ENCODE measurements at places on chromosomes 6 and 20.

DNA sequence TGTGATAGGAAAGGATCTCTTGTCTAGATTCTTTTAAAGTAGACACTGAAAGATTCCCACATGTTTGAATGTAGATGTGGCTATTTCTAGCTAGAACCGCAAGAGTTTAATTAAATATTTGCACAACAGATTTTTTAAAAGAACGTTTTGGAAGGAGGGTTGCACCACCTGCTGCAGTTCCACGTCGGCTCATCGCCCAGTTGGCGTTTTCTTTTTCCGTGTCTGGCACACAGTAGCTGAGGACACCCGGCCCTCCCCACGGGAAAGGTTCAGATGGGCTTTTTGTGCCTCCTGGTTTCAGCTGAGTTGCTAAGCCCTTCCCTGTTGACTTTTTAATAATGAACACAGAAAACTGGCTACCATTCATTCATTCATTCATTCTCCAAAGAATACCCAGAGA lies 41.8 kb upstream of the DOK5 start:
- DNase-seq, result no peak

- DNase-seq, result no peak
These were observed 154.4 kb upstream of the STMND1 start for GRCh38 chr6:16947375-16948015.

- no peak for DNase-seq
These were observed 29.2 kb downstream of the C6orf58 start for GRCh38 chr6:127606131-127606562.

DNA sequence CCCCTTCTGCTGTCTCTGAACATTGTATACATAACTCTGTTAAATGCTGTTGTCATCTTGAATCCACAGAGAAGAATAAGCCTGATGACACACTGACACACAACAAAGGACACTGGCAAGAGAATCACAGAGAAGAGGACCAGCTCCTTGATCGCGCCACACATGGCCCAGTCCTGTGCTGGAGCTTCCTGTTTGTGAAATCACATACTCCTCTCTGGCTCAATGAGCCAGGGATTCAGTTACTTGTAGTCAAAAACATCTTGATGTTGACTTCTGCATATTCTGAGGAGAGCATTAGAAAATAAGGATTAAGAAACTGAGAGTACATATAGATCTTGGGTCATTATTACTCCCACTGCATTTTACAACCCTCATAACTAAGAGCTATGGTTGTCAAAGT lies 100.1 kb downstream of the EPB41L2 start:
- DNase-seq, result no peak

DNA sequence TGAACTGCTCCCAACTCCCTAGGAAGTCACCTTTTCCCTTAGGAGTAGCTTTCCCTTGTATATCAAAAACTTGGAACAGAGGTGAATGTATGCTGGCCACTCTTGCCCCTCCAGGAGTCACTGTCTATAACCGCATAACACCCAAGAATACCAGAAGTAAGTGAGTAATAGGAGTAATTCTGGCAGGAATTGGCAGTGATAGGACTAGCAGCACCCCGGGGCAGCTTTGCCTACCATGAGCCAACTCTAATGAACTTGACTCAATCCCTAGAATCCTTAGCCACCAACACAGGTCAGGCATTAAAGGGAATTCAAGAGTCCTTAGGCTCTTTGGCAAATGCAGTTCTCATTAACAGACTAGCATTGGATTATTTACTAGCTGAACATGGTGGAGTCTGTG lies 28.8 kb upstream of the CD164 start:
- no peak for DNase-seq

GRCh38 chr6:114569669-114570068 lies 226.8 kb upstream of the HS3ST5 start:
- DNase-seq, result no peak

DNA sequence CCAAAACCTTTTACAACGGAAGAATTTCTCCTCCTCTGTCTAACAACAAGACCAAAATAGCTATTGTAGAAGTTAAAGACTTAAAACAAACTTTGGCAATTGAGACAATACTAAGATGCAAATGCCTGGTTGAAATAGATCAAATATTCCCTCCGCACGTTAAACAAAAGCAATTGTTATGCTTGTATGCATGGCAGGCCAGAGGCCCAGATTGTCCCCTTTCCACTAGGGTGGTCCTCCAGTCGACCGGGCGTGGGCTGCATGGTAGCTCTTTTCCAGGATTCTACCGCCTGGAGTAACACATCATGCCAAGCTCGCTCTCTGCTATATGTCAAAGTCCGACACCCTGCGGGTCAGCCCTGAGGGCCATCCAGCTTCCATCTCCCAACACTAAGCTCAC lies 234.7 kb downstream of the RNGTT start:
- DNase-seq, result no peak

GRCh38 chr6:16229700-16230099 lies 8.7 kb upstream of the GMPR start:
- no peak for DNase-seq

DNA sequence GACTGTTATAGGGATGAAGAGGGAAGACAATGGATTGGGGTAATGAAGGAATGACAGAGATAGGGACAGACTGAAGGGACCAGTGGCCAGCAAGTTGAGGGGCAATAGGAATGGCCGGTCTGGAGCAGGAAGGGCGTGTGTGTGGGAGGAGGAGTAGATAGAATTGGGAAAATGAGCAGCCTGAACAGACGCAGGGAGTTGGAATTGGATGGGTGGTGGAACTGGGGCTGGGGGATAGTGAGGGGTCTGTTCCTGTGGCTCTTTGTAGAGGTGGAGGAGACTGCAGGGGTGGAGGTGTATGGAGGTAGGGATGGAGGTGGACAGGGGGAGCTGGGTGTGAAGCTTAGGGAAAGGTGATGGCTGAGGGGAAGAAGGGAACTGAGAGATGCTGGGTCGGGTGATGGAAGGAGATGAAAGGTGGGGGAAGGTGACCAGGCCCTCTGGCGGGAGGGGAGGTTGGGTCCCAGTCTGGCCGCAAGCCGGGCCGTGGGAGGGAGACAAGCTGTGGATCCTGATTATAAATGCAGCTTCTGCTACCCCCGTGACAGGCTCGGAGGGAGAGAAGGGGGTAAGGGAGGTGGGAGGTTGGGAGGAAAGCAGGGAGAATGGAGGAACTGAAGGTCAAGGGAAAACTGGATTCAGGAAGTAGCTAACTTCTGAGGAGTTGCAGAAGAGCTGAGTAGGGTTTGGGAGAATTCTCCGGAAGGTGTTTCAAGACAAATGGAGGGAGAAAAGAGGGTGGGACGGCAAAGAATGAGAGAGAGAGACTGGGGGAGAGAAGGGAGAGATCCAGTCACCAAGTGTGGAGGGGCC lies 5.2 kb downstream of the SYNGAP1 start:
- DNase-seq, result no peak

DNA sequence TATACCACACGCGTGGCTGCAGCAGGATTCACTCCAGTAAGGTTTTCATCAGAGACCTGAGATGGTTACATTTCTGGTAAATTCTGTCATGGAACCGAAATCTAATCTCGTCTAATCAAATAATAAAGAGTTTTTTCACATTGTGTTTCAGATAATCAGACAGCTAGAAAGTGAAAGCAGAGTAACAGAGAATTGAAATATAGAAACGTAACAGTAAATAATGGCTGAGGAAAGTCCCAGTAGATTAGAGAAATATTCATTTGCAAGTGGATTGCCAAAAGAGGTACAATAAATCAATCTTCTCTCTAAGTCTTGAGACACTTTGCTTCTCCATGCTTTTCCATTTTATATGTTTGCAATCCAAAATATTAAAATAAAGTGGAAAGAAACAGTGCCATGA lies 42.4 kb downstream of the PKHD1 start:
- no peak for DNase-seq

DNA sequence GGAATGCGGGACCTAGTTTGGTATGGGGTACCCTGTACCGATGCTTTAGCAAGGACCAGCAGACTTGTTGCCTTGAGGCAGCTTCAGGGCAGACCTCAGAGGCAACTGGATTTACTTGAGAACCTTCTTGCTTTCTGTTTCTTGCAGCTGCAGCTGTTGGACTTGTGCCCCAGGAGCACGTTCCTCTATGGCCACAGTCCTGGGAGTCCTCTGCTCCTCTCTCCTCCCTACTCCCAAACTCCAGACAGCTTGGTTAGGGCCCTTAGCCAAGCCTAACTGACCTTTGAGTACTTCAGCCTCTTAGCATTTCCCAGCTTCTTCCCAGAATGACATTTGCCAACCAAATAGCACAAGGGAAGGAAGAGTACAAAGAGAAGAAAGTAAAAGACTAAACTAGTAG lies 34.7 kb downstream of the GHRH start:
- no peak for DNase-seq

GRCh38 chr6:111011360-111012142 lies 29.7 kb downstream of the RPF2 start:
- DNase-seq, result no peak

DNA sequence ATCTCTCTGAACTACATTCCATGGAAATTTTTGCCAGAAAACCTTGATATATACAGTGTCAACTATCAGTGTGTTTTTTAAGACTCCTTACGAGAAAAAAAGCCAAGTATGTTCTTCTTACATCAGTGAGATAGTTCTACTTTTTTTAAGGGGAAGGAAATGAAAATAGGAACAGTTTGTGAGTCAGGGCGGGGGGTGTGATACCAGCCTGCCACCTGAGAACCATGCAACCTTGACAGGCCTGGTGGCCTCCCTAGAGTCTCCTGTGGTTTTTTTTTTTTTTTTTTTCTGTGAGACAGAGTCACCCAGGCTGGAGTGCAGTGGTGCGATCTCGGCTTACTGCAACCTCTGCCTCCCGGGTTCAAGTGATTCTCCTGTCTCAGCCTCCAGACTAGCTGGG lies 96.3 kb upstream of the GCM1 start:
- no peak for DNase-seq

DNA sequence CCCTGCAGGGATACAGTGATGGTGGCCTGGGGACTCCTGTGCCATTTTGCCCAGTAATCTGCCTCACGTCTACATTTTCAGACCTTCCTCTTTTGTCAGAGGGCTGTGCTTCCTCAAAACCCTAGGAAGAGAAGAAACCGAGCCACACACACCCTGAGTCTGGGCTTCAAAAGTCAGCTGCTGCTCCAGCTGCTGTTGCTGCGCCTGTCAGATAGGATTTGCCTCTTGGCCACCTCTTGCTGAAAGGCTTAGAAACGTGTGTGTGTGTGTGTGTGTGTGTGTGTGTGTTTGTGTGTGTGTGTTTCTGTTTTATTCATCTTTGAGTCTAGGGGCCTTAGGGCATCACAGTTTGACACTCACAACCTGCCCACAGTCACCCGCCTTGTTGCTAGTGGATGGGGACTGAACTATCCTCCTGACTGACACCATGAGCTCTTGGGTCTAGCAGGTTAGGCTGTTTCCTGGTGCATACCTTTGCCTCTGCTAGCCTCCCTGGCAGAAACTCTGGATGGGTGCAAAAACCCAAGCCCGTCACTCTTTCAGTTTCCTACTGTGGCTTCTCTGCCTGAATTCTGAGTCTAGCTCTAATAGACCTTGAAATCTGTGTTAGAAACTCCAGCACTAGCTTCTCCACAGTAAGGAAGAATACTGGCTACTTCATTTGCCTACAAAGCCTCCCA lies 94.9 kb upstream of the CEP85L start:
- DNase-seq, result no peak

DNA sequence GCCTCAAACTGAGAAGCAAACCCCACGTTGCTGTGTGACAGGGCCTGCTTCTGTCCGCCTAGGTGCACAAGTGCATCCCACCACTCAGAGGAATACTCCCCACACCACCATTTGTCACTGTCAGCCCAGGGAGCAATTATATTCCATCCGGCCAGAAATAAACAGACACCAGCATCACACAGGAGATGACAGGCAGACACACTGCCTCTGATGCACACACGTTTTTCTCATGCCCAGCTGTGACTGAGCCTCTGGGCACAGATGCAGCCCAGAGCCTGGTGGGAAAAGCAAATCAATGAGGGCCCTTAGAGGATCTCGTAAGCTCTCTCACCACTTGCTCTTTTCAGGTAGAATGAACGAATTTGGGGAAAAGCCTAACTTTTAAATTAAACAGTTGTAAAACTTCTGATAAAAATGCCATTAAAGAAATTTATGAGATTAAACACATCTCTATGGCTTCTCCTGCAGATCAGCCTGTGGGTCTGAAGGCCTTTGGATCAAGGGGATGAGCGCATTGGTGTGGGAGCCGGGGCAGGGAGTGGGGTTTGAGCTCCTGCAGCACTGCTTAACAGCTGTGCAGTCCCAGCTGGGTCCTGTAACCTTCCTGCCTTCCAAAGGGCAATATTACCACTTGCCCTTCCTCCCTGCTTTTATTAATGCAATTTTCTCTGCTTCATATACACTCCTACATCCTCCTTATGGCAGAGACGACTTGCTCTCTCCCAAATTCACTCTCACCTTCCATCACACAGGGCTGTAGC lies 624.3 kb downstream of the PTPRT start:
- no peak for DNase-seq

DNA sequence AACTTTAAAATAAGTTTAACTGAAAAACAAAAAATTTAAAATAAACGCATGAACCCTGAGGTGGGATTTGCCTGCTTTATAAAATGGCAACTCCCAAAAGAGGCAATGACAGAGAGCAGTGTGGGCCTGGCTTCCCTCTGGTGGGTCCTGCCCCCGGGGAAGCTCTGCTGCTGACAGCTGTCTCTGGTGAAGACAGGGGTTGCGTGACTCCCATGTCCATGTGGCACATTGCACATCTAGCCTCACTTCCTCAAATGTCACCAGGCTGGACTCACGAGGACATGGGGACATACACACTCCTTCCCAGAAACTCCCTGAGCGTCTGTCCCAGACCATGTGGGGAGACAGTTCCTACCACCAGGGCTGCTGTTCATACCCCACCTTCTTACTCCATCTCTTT lies 66.2 kb downstream of the ABHD12 start:
- no peak for DNase-seq

Measured in stimulated activated CD4-positive, alpha-beta T cell treated with anti-CD3 and anti-CD28 coated beads, Interleukin-12 subunit alpha, Interleukin-12 subunit beta, amount 100 ng/mL, for 4 hours (primary cell).